ENCODE measurements at places on chromosomes 3 and 15. TPM values are rescaled to one million over a fixed set of nuclear protein-coding genes. Genes with fewer than 3 reads are reported as not detected.

DNA sequence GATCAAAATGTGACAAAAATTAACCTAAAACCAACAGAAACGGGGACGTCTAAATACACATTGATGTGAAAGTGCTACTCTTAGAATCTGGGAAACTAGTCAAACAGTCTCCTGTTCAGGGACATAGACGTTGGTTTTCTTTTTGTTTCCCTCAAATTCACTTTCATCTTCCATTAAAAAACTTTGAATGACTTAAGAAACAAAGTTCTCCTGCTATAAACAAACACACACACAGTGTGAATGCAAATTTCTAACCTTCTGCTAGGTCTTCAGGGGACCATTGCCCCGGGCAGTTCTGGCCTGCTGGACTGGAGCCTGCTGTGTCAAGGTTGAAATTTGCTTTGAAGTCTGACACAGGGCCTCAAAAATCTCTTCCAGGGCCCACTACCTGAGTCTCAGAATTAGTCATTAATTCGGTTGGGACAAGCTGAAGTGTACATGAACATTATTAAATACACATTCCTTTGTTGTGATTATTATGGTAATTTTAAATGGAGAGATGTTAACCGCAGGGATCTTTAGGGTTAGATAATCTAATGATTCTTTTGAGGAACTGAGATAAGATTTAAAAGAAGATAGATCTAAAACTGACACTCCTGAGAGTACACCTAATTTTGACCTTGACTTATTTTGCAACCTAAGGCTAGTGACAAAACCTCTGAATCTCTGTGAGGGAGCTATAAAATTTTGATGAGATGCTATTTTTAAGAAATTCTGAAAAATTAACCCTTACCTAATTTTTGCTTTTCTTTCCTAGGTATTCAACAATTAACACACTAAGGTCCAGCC is 1260.4 kb downstream of the ROBO1 start:
- peak; percentile 81 for DNase-seq

DNA sequence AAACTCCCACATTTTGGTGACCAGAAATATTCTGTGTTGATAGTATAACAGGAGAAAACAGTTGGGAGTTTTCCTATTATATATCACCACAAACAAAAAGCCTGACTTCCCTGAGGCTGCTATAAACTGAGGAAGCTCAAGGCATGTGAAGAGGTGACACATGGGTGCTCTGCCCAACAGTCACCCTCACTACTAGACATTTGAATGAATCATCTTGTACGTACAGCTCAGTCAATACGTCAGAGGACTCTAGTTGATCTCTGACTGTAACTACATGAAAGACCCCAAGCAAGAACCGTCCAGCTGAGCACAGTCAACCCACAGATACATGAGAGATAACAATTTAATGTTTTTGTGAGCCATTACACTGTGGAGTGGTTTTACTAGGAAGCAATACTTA is 338.3 kb upstream of the ATP11B start:
- DNase-seq = no peak

Gene ALDH1A3
- 5,398 TPM for total RNA-seq

DNA sequence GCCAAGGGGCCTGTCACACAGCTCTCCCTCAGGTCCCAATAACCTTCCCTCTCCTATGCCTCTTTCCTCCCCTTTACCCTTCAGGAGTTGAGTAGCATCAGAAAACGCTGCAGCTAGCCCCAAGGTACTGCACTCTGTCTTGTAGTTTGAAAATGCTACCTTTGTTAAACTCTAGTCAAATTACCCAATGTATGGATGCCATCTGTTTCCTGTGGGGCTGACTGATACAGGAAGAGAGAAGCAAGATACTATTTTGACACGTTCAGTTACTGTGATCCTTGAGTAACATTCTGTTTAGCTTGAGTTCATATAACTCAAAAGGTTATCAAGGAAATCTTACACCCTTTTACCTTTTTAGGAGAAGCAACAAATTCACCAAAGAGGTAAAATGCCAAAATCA is 493.1 kb downstream of the FHIT start:
- DNase-seq = no peak

DNA sequence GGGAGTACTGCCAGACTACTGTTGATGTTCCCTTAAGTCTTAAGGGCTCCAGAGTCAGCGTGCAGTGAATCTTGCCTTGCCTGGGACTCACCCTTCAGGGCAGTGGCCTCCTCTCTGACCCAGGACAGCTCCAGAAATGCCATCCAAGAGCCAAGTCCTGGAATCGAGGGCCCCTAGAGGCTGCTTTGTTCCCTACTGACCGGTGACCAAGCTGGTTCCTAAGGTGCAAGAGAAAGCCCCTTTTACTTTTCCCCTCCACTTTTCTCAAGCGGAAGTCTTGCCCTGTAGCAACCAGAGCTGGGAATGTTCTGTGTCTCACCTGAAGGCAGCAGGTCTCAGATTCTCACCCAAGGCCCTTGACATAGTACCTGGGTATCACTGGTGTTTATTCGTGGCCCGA is 238.0 kb downstream of the DOCK3 start:
- DNase-seq = no peak

Gene DCLK3
- total RNA-seq = not detected

Gene SAMD7
- not detected for total RNA-seq

Gene PLA2G4F
- total RNA-seq = 5.5 TPM

GRCh38 chr15:25244731-25245585 is 193.9 kb downstream of the UBE3A start:
- no peak for DNase-seq

Gene USP8
- 24.6 TPM for total RNA-seq

GRCh38 chr3:95609411-95609810 is 1205.0 kb upstream of the EPHA6 start:
- no peak for DNase-seq

DNA sequence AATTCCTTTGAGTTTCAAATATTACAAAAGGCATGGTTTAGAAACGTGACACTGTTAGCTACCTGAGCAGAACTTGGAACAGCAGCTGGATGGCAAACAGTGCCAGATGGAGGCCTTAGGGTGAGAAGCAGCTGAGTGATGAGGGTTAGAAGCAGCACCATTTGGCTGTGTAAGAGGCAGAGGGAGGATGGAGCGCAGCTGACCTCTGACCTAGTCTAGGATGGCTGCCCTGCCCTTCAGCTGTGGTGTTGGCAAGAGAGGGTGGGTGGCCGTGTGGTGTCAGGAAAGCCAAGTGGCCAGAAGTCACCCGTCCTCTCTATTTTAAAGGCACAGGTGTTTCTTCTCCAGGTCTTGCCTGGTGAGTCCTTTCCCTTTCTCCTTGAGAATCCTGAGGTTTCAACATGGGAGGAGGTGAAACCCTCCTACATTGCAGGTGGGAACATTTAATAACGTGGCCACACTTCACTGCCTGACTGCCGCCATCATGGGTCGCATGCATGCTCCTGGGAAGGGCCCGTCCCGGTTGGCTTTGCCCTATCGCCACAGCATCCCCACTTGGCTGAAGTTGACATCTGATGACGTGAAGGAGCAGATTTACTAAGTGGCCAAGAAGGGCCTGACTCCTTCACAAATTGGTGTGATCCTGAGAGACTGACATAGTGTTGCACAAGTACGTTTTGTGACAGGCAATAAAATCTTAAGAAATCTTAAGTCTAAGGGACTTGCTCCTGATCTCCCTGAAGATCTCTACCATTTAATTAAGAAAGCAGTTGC is 17.6 kb downstream of the BCL2L10 start:
- DNase-seq = no peak

- DNase-seq = no peak
Observed at GRCh38 chr15:66786708-66787488, 84.9 kb downstream of the SMAD6 start.

GRCh38 chr15:70204652-70205051 is 106.9 kb upstream of the TLE3 start:
- DNase-seq = no peak

DNA sequence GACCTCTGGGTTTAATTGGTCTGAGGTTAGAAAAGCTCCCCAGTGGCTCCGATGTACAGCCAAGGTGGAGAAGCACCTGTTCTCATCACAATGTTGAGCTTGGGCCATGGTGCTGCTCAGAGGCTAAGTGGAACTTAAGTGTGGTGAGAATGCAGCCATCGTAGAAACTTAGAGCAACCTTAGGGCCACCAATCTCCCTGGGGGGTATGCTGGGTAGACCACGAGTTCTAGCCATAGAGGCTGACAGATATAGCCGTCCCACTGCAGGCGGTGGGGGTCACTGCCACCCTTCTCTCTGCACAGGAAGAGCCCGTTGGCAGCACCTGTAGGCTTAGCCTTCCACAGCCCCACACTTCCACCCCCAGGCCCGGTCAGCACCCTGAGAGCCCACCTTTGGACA is 38.0 kb downstream of the MGLL start:
- DNase-seq = no peak

Gene FSTL1
- total RNA-seq = 178 TPM

DNA sequence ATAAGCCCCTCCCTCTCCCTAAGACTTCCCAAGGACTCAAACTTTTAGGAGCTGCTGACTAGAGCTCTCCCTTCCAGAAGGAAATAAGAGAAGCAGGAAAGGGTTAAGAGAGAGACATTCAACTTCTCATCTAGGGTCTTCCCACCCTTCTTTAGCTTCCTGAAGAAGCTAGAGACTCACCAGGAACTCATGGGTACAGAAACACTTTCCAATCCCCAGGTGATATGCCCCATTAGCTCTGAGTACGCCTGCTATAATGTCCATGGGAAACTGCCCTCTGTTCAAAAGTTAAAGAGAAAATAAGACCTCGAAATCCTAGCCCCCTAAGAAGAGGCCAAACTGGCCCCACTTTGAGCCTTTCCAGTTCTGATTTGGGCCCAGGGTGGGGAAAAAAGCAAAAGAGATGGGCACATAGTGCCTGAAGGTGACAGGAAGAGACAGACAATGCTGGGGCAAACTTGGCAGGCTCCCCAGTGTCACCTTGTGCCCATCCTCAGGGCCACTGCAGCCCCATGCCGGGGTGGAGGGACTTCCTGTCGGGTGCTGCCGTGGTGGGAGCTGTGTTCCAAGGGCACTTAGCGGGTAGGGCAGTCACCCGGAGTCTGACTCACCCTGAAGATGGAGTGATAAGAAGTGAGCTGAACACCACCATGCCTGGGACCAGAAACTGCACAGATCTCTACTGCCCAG is 29.5 kb downstream of the CCDC12 start:
- DNase-seq = peak; percentile 54

- DNase-seq = no peak
Observed at GRCh38 chr15:91356083-91356482, 256.0 kb downstream of the SV2B start.

DNA sequence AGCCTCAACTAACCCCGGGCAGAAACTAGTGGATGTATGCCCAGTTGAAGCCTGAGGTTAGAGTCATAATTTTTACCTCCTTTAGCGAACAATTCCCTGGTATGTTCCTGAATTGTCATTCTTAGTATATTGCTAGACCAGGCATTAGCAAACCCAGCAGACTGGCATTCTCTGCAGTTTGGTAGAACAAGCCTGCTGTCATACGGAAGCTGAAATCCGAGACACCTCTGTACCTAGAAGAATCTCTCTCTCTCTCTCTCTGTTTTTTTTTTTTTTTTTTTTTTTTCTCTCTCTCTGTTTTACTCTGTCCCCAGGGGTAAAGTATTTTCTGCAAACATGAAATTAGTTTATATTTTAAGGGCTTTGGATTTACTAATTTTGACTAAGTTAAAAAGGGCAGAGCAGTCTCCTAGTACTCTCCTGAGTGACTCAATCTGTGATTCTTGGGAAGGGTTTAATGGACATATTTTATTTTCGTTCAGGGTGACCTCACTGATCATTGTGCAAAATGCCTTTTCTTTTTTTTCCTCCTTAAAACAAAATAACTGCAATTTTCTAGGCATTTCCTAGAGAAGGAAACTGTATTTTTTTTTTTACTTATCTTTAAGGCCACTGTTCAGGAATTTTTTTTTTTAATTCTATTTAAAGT is 133.6 kb upstream of the ICE2 start:
- no peak for DNase-seq

DNA sequence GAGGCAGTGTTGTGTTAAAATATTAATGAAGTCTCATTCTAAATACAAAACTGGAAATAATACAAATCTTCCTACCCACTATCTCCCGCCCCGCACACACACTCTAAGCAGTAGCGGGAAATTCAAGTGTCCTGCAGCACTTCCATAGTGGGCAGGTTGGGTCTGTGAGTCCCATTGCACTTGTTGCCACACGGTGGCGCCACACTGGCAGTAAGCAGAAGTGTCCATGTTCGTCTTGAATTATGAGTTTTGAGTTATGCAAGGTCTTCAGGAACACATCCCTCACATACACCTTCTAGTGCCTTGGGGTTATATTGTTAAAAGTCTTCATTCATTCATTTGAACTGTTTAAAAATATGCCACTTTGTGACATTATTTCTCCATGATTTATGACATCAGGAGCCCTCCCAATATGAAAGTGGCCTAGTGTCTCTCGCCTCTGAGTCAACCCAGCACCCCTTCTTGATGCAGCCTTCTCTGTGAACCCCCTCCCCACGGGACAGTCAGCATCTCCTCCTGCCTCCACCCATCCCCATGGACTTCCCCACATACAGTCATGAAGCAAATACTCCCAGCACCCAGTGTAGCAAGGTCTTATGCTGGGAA is 17.6 kb upstream of the CCDC174 start:
- DNase-seq = peak; percentile 65

DNA sequence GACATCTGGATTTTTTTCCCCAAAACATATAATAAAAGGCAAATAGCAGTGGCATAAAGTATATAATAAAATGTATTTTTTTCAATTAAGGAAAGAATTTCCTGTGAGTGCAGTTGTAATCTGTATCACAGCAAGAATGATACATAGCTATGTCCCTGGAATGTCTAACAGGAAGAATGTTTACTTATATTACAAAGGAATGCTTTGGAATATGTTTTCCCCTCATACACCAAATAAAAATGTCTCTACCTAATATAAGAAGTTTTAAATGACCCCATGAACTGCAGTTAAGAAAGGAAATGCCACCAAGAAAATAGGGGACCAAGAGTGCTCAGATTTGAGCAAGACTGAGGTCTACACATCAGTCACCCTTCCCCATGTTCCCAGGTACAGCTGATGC is 38.0 kb upstream of the ATP11B start:
- peak; percentile 41 for DNase-seq

GRCh38 chr3:160140756-160141155 is 84.5 kb upstream of the C3orf80 start:
- DNase-seq = no peak

All from PC-3 (cell line).